ENCODE measurements at places on chromosomes 12 and 14.

DNA sequence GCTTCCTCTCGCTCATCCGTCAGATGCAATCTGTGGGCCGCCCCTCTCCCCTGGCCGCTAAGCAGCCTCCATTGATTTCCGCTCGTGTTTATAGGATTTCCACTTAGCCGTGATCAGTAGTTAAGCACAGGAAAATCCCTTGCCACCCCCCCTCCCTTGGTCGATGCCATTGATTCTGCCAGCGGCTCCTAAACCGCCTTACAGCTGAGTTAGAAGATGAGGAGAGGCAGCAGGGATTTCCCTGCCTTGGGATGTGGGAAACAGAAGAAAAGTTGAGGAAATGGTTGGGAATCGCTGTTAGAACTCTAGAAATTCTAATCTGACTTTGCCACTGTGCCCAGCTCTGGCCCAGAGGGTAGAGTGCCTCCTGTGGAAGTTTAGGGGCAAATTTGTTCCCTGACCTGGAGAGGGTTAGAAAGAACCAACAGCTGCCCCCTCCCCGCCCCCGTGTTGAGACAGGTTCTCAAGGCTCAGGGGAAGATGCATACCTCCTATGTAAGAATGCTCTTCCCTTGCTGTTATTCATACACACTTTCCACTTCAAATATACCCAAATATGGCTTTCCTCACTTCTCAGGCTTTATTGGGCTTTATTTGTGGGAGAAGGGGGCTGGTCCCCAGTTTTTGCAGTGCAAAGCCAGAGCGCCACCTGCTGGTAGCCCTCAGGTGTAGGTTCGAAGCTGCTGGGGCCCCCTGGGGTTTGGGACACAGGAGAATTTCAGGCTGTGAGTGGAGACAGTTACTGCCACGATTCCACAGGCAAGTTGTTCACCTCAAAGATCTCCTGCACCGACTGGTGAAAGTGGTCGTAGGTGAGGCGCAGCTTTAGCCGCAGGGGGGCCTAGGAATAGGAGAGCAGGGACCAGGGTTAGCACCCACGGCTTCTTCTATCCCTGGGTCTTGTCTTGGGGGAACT, 3.2 kb downstream of the THTPA start:
- peak overlapping the region; percentile 19 for H3K4me3 ChIP-seq
- H3K27me3 ChIP-seq = no peaks in the 10 kb centered on the region
- H3K36me3 ChIP-seq = peaks cover 24% of the 10 kb centered on the region
- peaks cover 28% of the 10 kb centered on the region for H3K4me1 ChIP-seq

DNA sequence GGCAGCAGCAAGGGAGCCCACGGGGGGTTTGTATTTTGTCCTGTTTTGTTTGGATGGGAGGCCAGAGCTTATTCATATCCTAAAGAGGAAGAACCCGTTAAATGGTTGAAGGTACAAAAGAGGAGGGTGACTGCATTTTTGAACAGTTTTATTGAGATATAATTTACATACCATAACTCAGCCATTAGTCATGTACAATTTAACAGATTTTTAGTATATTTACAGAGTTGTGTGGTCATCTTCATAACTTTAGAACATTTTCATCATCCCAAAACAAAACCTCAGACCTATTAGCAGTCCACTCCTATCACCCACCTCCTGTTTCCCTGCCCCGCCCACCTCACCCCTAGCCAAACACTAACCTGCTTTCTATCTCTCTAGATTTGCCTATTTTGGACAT, 12.6 kb downstream of the NRDE2 start:
- peak overlapping the region; percentile 51 for H3K27ac ChIP-seq
- H3K4me1 ChIP-seq = peaks cover 12% of the 10 kb centered on the region
- no peak for DNase-seq

DNA sequence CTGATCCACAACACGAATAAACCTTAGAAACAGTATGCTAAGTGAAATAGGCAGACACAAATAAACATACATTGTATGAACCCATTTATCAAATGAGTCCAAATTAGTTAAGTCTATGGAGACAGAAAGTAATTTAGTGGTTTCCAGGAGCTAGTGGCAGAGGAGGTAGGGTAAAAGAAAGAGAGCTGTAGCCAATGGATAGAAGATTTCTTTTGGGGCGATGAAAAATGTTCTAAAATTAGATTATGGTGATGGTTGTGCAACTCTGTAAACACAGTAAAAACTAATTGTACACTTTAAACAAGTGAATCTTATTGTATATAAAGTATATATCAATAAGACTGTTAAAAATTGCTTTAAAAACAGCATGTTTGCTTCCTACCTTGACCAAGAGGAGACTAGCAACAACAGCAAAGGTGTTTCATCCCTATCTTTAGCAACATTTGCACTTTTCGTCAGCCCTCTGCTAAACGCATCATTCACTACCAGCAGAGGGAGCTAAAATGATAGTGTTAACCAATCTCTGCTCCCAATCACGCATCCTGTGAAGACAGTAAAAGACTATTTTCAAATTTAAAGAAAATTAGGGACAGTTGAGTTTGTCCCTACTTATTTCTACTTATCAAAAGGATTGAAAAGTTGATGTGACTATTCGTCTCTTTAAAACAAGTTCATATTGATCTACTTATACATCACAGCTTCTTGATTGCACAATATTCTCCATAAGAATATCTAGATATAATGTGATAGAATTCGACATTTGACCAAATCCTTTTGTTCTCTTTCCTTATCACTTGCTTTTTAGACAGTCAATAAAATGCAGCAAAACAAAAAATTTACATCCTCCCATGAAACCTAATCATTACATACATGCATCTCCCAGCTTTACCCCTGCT, 24.0 kb upstream of the LGR5 start:
- peak; percentile 12 for DNase-seq
- H3K4me3 ChIP-seq = no peak overlapping the region
- H3K27me3 ChIP-seq = no peaks in the 10 kb centered on the region

DNA sequence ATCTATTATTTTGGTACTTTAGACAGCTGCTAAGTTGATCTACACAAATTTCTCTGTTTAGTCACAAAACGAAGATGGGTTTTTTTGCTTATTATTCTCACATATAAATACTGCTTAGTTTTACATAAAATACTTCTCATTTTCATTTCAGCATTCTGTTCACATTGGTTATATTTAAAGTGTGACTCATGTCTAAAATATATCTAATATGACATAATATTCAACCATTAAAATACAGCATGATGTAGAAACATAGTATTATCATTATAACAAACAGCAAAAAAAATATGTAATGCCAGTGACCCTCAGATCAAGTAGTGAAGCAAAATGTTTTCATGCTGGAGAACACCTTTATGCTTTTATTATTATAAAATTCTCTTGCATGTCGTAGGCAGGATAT, 63.7 kb downstream of the SH2B3 start:
- H3K27me3 ChIP-seq = no peaks in the 10 kb centered on the region
- H3K4me3 ChIP-seq = no peak overlapping the region
- H3K36me3 ChIP-seq = peaks cover 46% of the 10 kb centered on the region
- no peaks in the 10 kb centered on the region for H3K4me1 ChIP-seq

DNA sequence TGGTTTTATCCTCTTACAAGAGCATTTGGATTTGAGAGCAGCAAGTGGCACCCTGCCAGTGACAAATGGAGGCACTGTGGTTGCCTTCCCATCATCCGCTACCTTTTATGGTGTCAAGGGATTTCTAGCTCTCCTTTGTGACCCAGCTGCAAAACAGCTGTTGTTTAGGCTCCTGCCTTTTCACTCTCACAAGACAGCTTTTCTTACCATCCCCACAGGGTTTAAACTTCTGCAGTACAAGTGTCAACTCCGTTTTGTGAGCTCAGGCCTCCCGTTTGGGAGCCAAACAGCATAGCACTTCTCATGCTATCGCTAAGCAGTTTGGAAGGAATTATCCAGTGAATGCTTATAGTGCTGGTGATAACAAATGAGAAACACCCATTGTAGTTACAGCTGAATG, 331.4 kb downstream of the TMTC2 start:
- no peaks in the 10 kb centered on the region for H3K36me3 ChIP-seq
- no peak overlapping the region for H3K4me3 ChIP-seq
- no peak for DNase-seq
- H3K27ac ChIP-seq = no peak overlapping the region

GRCh38 chr12:52848661-52849255, at the start of gene KRT78:
KRT78 (minus strand) TSS chr12:52848994; CDS start chr12:52848930, 64 bp downstream.
- no peak within 1 kb of the TSS for H3K27ac ChIP-seq
- H3K4me3 ChIP-seq = no peak within 1 kb of the TSS
- H3K36me3 ChIP-seq = no peaks in the 10 kb centered on the region
- DNase-seq = no peak

- no peak overlapping the region for H3K4me3 ChIP-seq
- H3K4me1 ChIP-seq = peaks cover 5% of the 10 kb centered on the region
- DNase-seq = no peak
These were observed 19.5 kb upstream of the CERS5 start for GRCh38 chr12:50186681-50187080.

DNA sequence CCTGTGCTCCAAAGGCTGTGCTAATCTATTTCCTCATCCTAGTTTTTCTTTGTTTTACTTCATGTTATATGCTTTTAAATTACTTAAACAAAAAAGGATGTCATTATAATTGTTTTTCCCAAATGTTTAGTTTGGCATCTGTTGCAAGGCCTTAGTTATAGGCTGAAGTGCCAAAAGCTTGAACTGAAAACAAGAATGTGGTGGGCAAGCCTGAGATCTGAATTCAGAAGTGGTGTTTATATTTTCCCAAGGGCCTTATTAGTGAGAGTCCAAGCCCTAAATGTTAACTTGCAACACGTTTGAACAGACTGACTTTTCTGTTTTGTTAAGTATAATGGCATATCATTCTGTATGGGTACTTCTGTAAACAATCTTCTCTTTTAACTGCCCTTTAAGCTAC, 326.8 kb downstream of the CCDC91 start:
- H3K36me3 ChIP-seq = no peaks in the 10 kb centered on the region
- H3K27ac ChIP-seq = peak overlapping the region; percentile 41
- no peaks in the 10 kb centered on the region for H3K27me3 ChIP-seq
- no peak for DNase-seq
- H3K4me3 ChIP-seq = no peak overlapping the region

GRCh38 chr14:77342726-77343397, 22.0 kb downstream of the GSTZ1 start:
- H3K27ac ChIP-seq = no peak overlapping the region
- H3K36me3 ChIP-seq = peaks cover 4% of the 10 kb centered on the region
- H3K4me1 ChIP-seq = no peaks in the 10 kb centered on the region
- no peak overlapping the region for H3K4me3 ChIP-seq
- no peaks in the 10 kb centered on the region for H3K27me3 ChIP-seq
- no peak for DNase-seq

GRCh38 chr12:57368349-57369095, 62.3 kb downstream of the R3HDM2 start:
- H3K4me3 ChIP-seq = no peak overlapping the region
- no peak for DNase-seq
- no peaks in the 10 kb centered on the region for H3K27me3 ChIP-seq

DNA sequence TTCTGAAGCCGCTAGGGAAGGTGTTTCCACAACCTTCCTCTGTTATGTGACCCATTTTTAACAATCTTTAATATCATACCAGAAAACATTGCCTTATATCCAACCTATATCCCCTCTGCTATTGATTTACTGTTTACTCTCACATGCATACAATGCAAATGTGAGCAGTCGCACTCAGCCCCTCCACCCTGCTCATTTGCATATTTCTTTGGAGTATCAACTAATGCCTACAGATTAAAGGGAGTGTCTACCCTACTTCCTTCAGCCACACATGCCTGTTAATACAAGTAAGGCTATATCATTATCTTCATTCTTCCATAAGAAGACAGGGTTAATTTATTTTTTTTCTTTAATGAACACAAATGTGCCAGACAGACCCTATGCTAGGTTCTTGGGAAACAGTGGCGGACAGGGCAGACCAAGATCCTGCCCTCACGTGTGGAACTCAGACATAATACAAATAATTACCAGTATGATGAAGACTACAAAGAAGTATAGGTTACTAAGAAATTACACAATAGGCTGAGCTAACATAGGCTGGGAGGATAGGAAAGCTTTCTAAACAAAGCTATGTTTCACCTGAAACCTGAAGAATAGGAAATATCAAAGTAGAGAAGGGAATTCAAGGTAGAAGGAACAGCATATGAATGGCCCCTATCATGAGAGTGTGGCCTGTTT, 107.3 kb upstream of the MDM1 start:
- peak overlapping the region; percentile 25 for H3K4me3 ChIP-seq
- DNase-seq = no peak
- peaks cover 29% of the 10 kb centered on the region for H3K36me3 ChIP-seq
- no peak overlapping the region for H3K27ac ChIP-seq
- H3K4me1 ChIP-seq = peaks cover 49% of the 10 kb centered on the region
